ENCODE measurements at places on chromosomes 5 and 9.

DNA sequence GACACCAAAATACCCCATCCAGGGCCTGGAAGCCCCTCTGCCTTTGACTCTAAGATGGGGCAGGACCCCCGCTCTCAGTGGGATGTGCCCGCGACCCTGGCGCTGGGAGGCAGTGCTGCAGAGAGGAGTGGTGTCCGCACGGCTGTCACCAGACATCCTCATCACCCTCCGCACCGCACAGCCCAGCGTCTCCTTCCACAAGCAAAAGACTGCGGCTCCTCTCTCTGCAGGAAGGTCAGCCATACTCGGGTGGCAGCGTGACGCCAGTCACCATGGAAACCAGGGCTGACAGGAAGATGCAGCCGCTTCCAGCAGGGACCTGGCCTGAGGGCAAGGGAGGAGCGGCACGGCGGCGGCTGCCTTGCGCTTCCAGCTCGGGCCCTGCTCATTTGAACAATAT, 17.1 kb upstream of the SLC6A3 start:
- no peak for DNase-seq

DNA sequence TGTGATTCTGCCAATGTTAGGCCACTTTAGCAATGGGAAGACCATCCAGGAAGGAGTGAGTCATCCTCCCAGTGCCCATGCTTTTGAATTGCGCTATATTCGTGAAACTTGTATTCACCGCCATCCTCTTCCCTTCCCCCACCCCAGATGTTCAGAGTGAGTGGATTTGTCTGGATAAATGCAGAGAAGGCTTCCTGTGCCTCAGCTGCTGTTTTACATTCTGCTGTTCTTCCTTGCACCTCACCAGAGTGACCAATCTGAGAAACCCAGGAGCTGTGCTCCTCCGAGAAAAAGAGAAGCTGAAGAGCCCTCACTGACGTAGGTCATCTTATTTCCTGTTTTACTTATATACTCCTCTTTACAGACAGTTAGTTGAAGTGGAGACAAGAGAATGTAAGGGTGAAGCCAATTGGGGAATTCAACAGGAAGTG, 24.6 kb upstream of the SVEP1 start:
- no peak for DNase-seq

GRCh38 chr5:110104726-110105669, 415.3 kb downstream of the MAN2A1 start:
- DNase-seq, result no peak

DNA sequence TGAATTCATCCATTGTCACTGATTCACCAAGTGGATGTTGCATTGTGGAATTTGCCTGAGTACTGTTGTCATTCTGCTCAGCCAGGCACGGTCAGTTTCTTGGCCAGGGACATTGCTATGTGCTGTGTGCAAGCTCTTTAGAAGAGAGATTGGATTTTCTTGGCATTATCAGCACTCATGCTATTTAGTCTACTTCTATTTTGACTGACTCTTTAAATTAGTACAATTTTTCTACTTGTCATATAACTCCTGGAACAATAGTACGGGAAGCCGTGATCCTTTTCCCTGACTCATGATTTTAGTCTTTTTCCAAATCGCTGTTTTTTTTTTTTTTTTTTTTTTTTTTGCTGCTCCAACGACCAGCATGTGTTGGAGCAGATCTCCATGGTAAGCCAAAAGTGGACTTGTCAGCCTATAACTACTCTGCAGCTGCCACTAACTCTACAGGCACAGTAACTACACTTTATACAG, 129.7 kb downstream of the CDC42SE2 start:
- no peak for DNase-seq

- no peak for DNase-seq
Measured at GRCh38 chr5:180172447-180173197, 36.4 kb downstream of the RASGEF1C start.

DNA sequence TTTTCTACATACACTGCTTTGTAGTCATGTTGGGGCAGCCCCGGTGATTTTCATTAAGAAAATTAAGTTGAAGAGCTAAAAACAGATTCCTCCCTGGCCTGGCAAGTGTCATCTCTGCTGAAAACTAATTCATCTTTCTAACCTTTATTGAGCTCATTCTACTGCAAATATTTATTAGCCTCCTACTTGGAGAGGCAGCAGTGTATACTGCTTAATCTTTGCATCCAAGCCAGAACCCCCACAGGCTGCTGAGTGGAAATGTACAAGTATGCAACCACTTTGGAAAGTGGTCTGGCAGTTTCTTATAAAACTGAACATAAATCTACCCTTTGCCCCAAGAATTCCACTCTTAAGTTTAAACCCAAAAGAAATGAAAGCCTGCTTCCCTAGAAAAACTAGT, 223.4 kb downstream of the DRD1 start:
- no peak for DNase-seq

GRCh38 chr5:60685700-60686099, 14.3 kb downstream of the DEPDC1B start:
- DNase-seq, result no peak

GRCh38 chr5:41754857-41755256, 115.4 kb downstream of the OXCT1 start:
- DNase-seq, result no peak

DNA sequence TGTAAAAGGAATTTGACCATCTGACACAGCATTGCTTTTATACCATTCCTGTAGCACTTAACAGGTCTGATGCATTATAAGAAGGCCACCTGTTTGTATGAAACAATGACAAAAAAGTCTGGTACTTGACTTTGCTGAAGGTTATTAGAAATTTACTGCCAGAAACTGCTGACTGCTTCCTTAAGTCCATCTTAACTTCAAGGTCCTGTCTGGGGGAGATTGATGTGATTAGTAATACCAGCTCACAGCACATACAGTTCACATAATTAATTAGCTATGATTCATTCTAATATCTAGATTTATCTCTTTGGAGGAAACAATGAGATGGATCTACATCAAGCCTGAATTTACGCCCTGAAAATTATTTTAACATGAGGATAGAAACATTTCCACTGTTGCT, 49.6 kb upstream of the TEK start:
- no peak for DNase-seq

- no peak for DNase-seq
Measured at GRCh38 chr9:19087106-19088000, 15.4 kb downstream of the HAUS6 start.

GRCh38 chr5:154309805-154310204, 119.3 kb downstream of the GALNT10 start:
- DNase-seq, result no peak

DNA sequence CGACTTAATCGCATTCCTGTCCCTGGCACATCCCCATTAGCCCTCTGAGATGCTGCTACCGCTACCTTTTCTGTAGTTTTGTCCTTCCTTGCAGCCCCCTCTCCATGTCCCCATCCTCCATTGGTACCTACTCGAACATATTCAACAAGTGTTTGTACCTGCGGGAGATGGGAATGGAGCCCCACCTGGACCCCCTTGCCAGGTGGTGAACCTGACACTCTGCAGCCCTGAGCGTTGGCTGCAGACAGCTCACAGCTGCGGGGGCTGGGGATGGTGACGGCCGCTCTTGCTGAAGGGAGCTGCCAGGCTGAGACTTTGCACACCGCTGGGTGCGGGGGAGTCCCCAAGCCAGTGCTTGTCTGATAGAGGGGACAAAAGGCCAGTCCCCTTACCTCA, 96.3 kb upstream of the DAP start:
- no peak for DNase-seq
